ENCODE measurements at places on chromosomes 4 and X. TPM values are rescaled to one million over a fixed set of nuclear protein-coding genes. Genes with fewer than 3 reads are reported as not detected.

DNA sequence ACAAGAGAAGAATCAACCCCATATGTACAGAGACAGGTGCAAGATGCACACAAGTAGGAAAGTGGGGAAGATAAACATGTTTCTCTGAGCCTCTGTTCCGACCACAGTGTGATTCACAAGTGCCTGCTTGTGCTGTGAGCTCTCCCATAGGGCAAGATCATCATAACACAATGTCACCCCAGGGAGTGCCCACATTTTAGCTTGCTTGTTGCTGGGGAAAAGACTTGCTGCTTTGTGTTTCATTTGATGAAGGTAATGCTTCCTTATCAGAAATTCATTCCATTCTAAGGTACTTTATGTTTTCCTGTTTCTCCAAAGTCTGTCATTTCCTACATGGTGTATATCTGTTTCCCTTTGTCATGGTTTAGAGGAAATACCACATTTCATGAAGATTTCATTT, 304.5 kb upstream of the DIPK2B start:
- DNase-seq = no peak

The DRD5 gene
- not detected for total RNA-seq

The PNMA6A gene
- 8.0 TPM for total RNA-seq

The COL25A1 gene
- 4.6 TPM for total RNA-seq

GRCh38 chr4:4225915-4226605, 669 bp downstream of the OTOP1 start:
- DNase-seq = peak; percentile 38

DNA sequence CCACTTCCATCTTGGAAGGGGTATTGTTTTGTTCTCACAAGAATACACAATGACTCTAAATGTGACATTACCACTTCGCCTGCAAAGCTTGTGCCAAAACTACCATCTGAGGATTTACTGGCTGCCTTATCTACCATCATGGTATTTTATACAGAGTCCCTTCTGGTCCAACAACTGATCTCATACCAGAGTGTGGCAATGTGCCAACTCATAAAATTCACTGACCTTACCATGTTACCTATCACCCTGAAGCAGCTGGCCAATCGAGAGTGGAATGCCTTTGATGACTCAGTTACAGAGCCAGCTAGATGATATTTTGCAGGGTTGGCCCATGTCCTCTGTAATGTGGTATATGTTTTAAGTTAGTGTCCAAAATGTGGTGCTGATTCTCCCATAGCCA, 3.8 kb upstream of the SERPINA7 start:
- DNase-seq = no peak

GRCh38 chrX:20265726-20266681, 705 bp downstream of the RPS6KA3 start:
- DNase-seq = peak; percentile 26

The AKAP4 gene
- not detected for total RNA-seq

GRCh38 chrX:93637591-93637990, 35.8 kb downstream of the NAP1L3 start:
- peak; percentile 51 for DNase-seq

- DNase-seq = no peak
Measured at GRCh38 chrX:68889249-68889648, 60.4 kb downstream of the EFNB1 start.

DNA sequence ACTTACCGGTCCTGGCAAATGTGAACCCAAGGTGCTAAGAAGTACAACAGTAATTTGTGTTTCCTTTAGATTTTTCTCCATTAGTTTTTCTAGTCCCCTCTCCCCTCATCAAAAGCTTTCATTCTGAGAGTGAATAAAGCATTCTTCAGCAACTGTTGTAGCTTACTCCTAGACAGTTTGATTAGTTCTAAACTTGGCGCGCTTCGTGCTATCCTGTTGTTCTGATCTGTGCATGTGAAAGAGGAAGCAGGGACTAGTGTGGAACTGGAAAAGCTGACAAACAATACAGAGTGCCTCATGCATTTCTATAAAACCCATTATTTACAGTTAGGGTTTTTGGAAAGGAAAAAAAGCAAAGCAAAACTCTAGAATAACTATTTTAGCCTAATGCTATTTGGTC, 556.9 kb upstream of the SLIT2 start:
- no peak for DNase-seq

DNA sequence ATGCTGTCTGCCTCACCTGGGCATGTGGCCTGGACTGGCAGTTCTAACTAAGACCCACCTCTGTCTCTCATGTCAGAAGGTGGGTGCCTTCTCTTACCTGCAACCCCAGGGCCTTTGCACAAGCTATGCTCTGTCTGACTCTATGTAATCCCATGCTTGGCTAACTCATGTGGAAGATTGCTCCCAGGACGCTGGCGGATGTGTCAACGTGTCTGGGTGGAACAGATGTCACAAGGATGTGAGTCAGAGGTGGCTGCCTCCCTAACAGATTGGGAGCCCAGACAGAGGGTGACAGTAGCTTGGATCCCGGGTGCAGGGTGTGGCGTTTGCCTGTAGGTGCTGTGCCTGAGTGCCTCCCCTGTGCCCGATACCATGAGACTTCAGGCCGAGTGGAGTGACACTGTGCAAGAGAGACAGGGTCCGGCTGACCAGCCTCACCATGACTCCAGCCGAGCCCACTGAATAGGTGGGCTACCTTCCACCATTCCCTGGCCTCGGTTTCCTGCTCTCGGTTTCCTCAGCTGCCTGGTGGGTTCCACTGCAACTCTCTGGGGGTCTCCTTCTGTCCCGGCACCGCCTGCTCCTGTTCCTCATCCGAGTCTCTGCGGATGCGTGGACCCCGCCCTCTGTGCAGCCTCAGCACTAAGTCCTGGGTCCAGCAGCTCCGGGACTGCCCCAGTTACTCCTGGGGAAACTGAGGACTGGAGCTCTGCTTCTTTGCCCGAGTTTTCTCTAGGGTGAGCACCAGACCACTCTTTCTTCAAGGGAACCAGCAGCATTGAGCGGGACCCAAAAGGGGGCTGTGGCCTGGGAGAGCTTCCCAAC, 11.0 kb downstream of the SH3BP2 start:
- DNase-seq = no peak

GRCh38 chr4:14856062-14856933, 146.0 kb upstream of the CPEB2 start:
- no peak for DNase-seq

GRCh38 chr4:55087009-55087912, 38.1 kb downstream of the KDR start:
- DNase-seq = no peak

DNA sequence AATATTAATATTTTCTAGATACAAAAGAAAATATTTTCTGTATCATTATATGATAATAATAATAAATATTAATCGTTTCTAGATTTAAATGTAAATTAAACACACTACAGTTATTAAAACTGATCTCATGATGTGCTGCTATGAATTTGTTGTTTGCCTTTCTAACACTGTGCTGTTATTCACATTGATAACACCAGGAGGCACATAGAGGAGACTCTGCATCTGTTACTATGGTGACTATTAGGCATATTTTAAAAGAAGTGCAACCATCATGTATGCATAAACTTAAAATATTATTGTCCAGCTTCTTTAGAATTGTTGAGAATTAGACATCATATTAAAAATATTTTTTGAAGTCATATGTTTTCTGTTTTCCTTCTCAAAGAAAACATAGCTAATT, 11.8 kb upstream of the PDGFC start:
- no peak for DNase-seq

The USP11 gene
- total RNA-seq = 153 TPM

GRCh38 chr4:81724925-81725329, 253.2 kb upstream of the RASGEF1B start:
- no peak for DNase-seq

DNA sequence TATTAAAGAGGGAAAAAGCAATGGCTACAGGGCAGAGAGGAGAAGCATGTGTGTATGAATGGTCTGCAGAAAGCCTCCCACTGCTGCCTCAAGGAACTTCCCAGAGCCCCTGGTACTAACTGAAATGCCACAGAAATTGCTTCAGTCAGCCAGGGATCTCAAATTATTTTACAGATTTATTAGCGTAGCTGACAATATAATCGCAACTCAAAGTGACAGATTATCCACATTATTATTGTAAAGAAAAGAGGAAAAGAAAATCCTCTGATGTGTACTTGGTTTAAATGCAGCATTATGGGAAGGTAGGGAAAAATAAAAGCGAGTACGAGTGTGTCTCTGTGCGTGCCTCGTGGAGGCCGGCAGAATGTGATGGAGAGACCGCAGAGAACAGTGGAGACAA, 202.7 kb downstream of the DCLK2 start:
- DNase-seq = no peak

The ASB11 gene
- not detected for total RNA-seq

The CTAG1B gene
- total RNA-seq = not detected
